EH (cell line): ENCODE measurements at places on chromosomes 13 and 19.

- no peak for DNase-seq
Observed at GRCh38 chr19:3178377-3178972, at the start of gene S1PR4. TSS of gene S1PR4 (plus strand) at chr19:3178769. CDS start at chr19:3178793, 24 bp downstream.

- DNase-seq: no peak
Observed at GRCh38 chr13:72390909-72391308, 336.5 kb downstream of the MZT1 start.

GRCh38 chr13:40980461-40980860 lies 38.7 kb downstream of the ELF1 start:
- no peak for DNase-seq

GRCh38 chr19:280541-281009 lies 10.6 kb downstream of the PLPP2 start:
- DNase-seq: no peak

DNA sequence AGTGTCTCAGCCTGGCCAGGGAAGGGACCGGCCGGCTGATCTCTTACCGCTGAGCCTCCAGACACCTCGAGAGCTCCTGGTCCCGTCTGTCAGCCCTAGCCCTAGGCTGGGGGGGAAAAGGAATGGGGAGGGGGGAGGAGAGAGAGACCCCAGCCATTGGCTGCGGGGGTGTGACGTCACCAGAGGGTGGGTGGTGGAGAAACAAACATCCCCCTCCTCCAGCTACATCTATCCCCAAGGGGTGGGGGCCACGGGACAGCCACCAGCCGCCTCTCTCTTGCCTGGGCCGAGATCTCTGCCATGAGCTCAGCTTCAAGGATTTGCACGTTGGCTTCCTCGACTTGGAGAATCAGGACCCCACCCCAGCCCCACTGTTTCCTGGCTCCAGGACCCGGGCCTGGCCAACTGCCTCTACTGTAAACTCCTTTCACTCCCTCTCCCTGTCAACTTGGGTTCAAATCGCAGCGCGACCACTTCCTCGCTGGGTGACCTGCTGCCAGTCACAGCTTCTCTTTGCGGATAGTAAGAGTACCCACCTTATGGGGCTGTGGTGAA lies at the start of gene PRX:
Gene PRX, minus strand, starts transcription at position 88 of the 555 bp plus-strand sequence. CDS start 5,446 bp downstream, outside the sequence.
- DNase-seq: no peak

- no peak for DNase-seq
Observed at GRCh38 chr13:46172531-46172991, 9.4 kb downstream of the LCP1 start.

GRCh38 chr13:34941835-34942731 lies at the start of gene NBEA:
TSS of gene NBEA (plus strand) at chr13:34942270. CDS start at chr13:34942821, 551 bp downstream.
- DNase-seq: peak; percentile 68

GRCh38 chr19:58003174-58003828 lies 681 bp upstream of the ZNF606 start:
- no peak for DNase-seq

DNA sequence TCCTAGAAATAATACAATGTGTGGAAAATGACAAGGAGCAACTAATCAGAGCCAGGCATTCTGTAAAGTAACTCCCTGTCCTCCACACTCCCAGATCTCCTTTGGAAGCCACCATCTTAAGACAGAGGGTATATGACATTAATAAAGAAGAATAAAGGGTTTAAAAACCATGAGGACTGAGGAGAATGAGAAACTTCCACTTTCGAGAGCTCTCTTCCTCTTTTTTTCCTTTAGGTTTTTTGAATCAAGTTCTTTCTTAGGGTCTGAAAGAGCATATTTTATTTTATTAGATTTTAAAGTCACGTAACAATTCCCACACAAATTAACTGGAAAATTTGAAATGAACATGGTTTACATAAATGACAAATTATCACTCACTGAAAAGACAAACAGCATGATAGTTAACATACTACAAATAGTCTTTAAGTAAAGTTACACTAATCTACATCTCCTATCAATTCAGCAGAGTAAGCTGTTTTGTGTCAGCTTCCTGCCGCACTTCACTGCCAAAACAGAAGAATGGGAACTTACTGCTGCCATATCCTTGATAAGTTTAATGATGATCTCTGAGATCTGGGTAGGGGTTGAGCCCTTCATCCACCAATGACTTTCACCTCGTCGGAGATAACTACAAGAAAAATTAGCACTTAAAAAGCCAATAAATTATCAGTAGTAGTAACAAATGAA lies 38.6 kb upstream of the FBXL3 start:
- DNase-seq: no peak

GRCh38 chr13:29923554-29924481 lies 73.4 kb upstream of the UBL3 start:
- peak; percentile 98 for DNase-seq

GRCh38 chr13:48731001-48731658 lies 77.4 kb downstream of the CYSLTR2 start:
- peak; percentile 14 for DNase-seq

DNA sequence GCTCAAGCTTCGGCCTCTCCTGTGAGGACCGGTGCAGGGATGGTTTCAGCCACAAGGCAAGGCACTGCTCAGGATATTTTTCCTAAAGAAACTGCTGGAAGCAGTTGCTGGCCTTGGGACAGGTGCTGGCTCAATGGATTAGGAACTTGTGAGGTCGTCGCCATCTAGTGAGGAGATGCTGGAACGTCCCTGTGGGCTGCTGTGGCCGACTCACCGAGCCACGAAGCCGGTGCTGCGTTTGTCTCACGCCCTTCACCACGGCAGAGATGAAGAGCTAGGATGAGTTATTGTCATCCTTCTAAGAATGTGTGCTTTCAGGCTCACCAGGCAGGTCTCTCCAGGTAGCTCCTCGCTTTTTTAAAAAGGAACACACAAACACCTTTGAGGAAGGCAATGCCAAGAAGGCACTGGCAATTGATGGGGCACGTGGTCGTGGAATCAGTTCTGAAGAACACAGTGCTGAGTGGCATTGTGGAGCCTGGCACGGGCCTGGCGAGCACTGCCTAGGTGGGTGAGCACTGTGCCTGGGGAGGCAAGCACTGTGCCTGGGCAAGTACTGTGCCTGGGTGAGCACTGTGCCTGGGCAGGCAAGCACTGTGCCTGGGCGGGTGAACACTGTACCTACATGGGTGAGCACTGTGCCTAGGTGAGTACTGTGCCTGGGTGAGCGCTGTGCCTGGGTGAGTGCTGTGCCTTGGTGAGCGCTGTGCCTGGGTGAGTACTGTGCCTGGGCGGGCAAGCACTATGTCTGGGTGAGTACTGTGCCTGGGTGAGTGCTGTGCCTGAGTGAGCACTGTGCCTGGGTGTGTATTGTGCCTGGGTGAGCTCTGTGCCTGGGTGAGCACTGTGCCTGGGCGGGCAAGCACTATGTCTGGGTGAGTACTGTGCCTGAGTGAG lies 140.4 kb downstream of the TEX29 start:
- peak; percentile 35 for DNase-seq

GRCh38 chr13:110392510-110393240 lies 85.6 kb downstream of the COL4A2 start:
- peak; percentile 88 for DNase-seq
